Bronchial smooth muscle cell (primary cell): ENCODE measurements at places on chromosomes 2 and 18. TPM values are rescaled to one million over a fixed set of nuclear protein-coding genes. Genes with fewer than 3 reads are reported as not detected.

The EPHA4 gene
- 3.0 and 9.0 TPM in 2 replicates for total RNA-seq

The CD8A gene
- not detected in 2 replicates for total RNA-seq

The IL1F10 gene
- total RNA-seq = not detected in 2 replicates

The NT5C1B gene
- not detected in 2 replicates for total RNA-seq

The DHRS9 gene
- 1.3 TPM in 1 of 2 replicates, not detected in the other for total RNA-seq

The PRKAG3 gene
- not detected in 2 replicates for total RNA-seq

The GRHL1 gene
- 0.16 and 0.52 TPM in 2 replicates for total RNA-seq

The ALS2 gene
- total RNA-seq = 27.3 and 31.4 TPM in 2 replicates

The SP110 gene
- total RNA-seq = 9.9 TPM in 2 replicates

The LMAN1 gene
- total RNA-seq = 136 and 152 TPM in 2 replicates

The SUPT7L gene
- total RNA-seq = 14.2 and 22.8 TPM in 2 replicates

The DPYSL5 gene
- total RNA-seq = not detected in 2 replicates

The DCDC2C gene
- not detected in 2 replicates for total RNA-seq

The GALM gene
- total RNA-seq = 40.5 and 57.5 TPM in 2 replicates

The GALNT14 gene
- total RNA-seq = 0.17 TPM in 1 of 2 replicates, not detected in the other

The RNU2-63P gene
- 17.5 and 251 TPM in 2 replicates for total RNA-seq

The MRPL19 gene
- total RNA-seq = 22.4 and 27.0 TPM in 2 replicates

The MAP2 gene
- total RNA-seq = 0.47 and 0.60 TPM in 2 replicates

The CRYBA2 gene
- total RNA-seq = not detected in 2 replicates

The NR4A2 gene
- 0.09 and 0.32 TPM in 2 replicates for total RNA-seq

The PCARE gene
- total RNA-seq = not detected in 2 replicates

The LRATD1 gene
- under 0.01 TPM in 1 of 2 replicates, not detected in the other for total RNA-seq

The CRYGD gene
- total RNA-seq = not detected in 2 replicates

The HDAC4 gene
- total RNA-seq = 14.9 and 19.7 TPM in 2 replicates

The PRSS56 gene
- total RNA-seq = not detected in 2 replicates

The CAPN14 gene
- 0.16 and 0.17 TPM in 2 replicates for total RNA-seq

The TOGARAM2 gene
- 0.09 and 0.47 TPM in 2 replicates for total RNA-seq

The TUBA4B gene
- under 0.01 TPM in 1 of 2 replicates, not detected in the other for total RNA-seq

The SAG gene
- under 0.01 TPM in 1 of 2 replicates, not detected in the other for total RNA-seq

The SKOR2 gene
- not detected in 2 replicates for total RNA-seq

The KCNF1 gene
- total RNA-seq = under 0.01 TPM in 1 of 2 replicates, not detected in the other

The FBXO15 gene
- 0.79 and 2.1 TPM in 2 replicates for total RNA-seq

The CKAP2L gene
- 0.17 and 1.3 TPM in 2 replicates for total RNA-seq

The CPLX4 gene
- not detected in 2 replicates for total RNA-seq

The FAP gene
- 46.5 and 157 TPM in 2 replicates for total RNA-seq

The AKAIN1 gene
- total RNA-seq = not detected in 2 replicates

The SPATA3 gene
- total RNA-seq = not detected in 2 replicates

The UGT1A10 gene
- not detected in 2 replicates for total RNA-seq

The CYP27C1 gene
- total RNA-seq = under 0.01 TPM in 1 of 2 replicates, not detected in the other

The SAP130 gene
- 2.0 and 3.6 TPM in 2 replicates for total RNA-seq

The SPHKAP gene
- total RNA-seq = 0.09 TPM in 1 of 2 replicates, not detected in the other

The DSG4 gene
- not detected in 2 replicates for total RNA-seq

The CYP26B1 gene
- 0.52 TPM in 1 of 2 replicates, not detected in the other for total RNA-seq

The OR6B3 gene
- total RNA-seq = not detected in 2 replicates

The POTEC gene
- total RNA-seq = not detected in 2 replicates

The TCF23 gene
- not detected in 2 replicates for total RNA-seq

The PLA2R1 gene
- total RNA-seq = 13.6 and 18.1 TPM in 2 replicates

The METTL8 gene
- total RNA-seq = 7.7 TPM in 2 replicates
